ENCODE measurements at places on chromosomes 13 and 19.

DNA sequence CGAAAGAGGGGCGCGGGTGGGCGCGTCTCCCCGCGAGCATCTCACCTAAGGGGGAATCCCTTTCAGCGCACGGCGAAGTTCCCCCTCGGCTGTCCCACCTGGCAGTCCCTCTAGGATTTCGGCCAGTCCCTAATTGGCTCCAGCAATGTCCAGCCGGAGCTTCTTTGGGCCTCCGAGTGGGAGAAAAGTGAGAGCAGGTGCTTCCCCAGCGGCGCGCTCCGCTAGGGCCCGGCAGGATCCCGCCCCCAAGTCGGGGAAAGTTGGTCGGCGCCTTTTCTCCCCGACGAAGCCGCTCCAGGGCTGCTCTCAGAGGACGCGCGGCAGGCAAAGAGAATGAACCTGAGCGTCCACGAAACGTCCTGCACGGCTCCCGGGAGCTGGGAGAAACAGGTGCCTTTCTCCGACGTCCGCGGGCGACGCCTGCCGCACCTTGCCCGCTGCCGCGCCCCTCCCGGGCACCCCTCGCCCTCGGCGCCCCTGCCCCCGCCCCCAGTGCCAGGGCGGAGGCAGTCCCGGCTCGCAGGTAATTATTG lies 366 bp upstream of the KL start:
- no peak for DNase-seq

DNA sequence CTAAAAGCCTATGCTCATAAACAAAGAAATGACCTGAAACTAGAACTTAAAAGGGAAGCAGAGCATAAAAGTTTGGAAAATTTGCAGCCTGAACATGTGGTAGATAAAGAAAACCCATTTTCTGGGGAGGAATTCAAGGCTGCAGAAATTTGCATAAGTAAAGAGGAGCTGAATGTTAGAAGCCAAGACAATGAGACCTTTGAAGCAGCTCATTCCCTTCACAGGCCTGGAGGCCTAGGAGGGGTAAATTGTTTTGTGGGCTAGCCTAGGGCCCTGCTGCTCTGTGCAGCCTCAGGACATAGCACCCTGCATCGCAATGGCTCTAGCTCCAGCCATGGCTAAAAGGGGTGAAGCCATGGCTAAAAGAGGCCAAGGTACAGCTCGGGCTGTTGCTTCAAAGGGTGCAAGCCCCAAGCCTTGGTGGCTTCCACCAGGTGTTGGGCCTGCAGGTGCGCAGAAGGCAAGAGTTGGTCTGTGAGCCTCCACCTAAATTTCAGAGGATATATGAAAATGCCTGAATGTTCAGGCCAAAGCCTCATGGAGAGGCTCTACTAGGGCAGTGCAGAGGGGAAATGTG lies 38.3 kb downstream of the ZIC2 start:
- DNase-seq: no peak

GRCh38 chr13:97285221-97285955 lies 63.3 kb downstream of the MBNL2 start:
- DNase-seq: no peak

- no peak for DNase-seq
These were observed 8.3 kb downstream of the LSR start for GRCh38 chr19:35257113-35257461.

DNA sequence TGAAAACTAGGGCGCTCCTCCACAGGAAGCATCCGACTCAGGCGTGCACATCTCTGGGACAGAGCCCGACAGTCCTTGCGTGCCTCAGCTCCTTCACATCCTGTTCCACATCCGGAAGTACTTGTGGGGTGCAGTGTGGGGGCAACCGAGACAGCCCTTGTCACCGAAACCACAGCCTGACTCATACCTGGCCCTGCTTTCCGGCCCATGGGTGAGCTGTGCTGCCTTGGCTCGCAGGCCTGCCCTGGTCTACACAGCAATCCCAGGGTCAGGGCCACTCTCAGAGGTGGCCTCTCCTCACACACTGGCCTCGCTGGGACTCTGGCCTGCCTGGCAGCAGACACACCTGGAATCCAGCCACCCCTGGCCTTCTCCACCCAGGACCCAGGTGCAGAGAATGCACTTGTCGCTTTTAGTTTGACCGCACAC lies 100.4 kb downstream of the STK24 start:
- no peak for DNase-seq

DNA sequence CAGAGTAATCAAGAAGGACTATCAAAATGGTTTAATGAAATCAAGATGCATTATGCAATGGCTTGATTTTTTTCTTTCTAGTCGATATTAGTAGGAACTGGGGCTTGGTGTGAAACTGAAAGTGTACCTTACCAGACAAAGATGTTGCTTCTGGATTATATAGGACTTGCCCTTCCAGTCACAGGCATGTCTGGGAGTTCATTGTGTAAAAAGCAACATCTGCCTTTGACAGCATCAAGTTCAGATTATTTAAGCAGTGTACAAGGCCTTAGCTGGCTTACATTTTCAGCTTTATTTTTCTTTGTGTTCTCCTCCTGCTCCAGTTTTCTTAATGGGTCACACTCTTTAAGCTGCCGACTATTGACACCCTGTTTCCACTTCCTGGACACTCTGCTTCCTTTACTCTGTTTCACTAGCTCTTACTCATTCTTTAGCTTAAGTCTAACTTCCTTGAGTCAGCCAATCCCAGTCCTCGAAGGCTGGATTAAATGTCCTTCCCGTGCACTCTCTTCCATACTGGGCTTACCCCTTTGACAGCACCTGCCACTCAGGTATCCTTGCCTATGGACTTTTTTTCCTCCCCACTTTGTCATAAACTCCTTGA lies 29.4 kb upstream of the OLFM4 start:
- DNase-seq: no peak

- no peak for DNase-seq
These were observed 717 bp downstream of the EEF2 start for GRCh38 chr19:3984584-3984907.

GRCh38 chr19:48735031-48735615 lies 5.3 kb downstream of the RASIP1 start:
- DNase-seq: no peak

All from NCI-H460 (cell line).